ENCODE measurements at places on chromosomes 7 and 10.

DNA sequence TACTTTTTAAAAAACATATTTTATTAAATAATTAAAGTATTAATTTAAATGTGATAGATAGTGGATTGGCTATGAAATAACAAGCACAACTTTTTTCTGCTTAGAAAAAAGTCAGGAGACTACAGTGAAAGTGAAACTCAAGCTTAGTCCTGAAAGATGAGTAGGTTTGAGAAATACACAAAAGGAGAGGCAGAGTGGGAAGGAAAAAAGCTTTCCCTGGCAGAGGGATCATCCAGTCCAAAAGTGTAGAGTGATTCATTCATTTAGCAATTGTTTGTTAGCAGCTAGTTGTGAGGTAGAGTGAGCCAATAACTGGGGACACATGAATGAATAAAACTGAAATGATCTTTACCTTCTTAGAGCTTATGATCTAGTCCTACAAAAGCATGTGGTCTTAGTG is 93.5 kb downstream of the FOXP2 start:
- no peak for DNase-seq

DNA sequence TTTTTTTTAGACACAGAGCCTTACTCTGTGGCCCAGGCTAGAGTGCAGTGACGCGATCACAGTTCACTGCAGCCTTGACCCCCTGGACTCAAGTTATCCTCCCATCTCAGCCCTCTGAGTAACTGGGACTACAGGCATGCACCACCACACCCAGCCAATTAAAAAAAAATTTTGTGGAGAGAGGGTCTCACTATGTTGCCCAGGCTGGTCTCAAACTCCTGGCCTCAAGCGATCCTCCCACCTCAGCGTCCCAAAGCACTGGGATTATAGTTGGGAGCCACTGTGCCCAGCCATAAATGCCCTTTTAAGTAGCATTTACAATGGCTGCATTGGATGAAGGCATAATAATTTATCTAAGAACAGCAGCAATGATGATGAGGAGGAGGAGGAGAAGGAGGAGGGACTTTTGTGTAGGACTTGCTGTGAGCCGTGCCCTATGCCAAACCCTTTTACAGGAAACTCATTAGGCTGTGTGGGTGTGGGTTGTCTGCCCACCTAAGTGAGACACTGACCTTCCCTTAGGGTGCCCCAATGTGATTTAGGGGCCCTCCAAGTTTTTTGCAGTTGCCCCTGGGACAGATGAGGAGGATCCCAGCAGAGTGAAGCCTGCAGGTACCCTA is 51.1 kb downstream of the EEPD1 start:
- DNase-seq = no peak

GRCh38 chr10:90168244-90168643 is 466.9 kb downstream of the KIF20B start:
- DNase-seq = no peak

- no peak for DNase-seq
These were observed 31.7 kb upstream of the INSIG1 start for GRCh38 chr7:155265961-155266360.

DNA sequence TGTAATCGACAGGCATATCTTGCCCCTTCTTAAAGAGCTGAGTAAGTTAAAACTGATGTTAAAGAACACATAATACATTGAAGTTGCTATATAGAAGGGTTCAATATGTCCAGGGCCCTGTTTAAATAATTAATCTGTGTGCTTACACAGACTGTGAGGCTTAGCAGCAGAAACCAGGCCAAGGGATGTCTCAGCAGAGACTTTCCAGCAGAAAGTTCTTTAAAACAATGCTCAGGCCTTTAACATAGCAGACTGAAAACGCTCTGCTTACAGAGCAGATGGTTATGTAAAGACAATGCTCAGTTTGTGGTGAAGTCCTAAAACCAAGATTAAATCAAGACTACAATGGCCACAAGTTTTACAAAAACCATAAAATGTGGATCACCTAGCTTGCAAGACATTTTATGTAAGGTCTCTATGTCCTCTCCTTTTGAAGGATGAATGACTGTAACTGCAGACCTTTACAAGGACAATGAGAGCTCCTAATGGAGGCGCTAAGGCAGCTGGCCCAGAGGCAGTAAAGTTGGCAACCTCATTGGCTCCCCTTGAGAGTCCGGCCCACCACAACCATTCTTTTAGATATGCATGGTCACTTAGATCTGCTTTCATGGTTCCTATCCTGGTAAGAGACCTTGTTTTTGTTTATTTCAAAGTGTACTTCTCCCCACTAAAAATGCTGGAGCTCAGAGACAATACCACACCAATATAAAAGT is 56.3 kb downstream of the FZD1 start:
- no peak for DNase-seq

- DNase-seq = no peak
These were observed 73.1 kb downstream of the MDH2 start for GRCh38 chr7:76121044-76121443.

GRCh38 chr7:19248681-19249080 is 103.5 kb upstream of the FERD3L start:
- no peak for DNase-seq

DNA sequence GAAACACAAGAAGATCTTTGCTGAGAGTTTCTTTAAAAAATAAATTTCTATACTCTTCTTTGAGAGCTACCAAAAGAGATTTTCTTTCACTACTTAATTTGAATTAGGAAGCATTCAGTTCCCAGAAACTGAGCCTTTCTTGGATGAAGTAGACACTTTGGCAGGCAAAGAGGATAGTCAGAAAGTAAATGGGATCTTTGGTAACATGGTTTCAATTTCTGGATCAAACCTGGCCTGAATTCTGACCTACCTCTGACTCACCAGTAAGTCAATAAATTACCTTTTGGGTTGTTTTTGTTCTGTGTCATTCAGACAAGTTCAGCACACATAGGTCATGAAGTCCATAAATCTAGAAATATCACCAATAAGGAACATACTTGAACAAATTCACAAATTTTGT is 26.8 kb upstream of the CABCOCO1 start:
- no peak for DNase-seq

Measured in right lung (tissue), 10 donors.